D721Med (cell line): ENCODE measurements at places on chromosomes 16 and 17.
A peak's percentile ranks its signal among the peaks of the same experiment; 100 is the strongest.

DNA sequence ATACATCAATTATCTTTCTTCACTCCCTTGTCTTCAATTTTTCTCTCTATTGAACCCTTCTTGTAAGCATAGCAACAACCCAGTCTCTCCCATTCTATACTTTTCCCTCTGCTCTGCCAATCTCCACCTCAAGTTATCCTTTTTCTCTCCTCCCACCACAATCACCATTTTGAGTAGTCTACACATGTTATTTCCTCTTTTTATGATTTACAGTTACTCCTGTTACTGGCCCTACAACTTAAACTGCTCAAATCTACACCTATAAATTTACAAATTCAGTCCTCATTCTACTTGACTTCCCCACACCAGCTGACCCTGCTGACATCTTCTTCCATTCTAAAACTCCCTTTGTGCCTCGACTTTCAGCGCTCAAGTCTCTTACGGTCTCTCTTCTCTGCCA lies 84.6 kb downstream of the SPAG9 start:
- no peak for DNase-seq

DNA sequence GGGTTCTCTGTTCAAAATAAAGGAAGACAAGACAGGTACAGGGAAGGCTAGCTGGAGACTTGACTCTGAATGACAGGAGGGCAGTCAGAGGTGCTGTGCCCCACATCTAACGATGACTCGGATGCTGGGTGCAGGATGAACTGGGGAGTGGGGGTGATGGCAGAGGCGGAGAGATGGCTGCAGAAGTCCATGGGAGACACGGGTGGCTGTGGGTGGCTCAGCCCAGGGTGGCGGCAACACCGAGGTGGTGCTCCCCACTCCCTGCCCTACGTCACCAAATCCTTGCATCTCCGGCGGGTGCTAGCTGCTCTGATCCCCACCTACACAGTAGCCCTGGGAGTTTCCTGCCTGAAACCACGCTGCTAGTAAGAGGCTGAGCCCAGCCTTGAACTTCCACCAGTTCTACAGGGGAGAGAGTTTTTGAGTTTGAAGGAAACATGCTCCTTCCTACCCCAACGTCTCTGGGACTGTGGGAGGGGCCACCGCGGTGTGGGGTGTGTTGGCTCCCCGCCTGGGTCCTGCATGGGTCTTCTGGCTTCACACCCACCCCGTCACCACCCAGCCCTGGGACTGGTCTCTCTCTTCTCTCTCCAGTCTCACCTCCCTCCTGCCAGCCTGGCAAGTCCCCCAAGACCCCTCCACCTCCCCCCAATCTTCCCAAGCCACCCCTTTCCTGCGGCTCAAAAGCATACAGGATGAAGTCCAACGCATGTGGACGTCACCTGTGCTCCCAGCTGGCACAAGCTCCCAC lies 4.5 kb downstream of the GSG1L start:
- no peak for DNase-seq

DNA sequence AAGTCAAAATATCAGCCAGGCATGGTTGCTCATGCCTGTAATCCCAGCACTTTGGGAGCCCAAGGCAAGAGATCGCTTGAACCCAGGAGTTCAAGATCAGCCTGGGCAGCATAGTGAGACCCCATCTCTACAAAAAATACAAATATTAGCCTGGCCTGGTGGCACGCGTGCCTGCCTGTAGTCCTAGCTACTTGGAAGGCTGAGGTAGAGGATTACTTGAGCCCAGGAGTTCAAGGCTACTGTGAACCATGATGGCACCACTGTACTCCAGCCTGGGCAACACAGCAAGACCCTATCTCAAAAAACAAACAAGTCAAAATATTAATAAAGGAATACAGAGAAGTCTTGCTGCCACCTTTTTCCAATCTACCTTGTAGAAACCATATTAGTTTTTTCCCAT lies 4.2 kb downstream of the ZNF689 start:
- no peak for DNase-seq

DNA sequence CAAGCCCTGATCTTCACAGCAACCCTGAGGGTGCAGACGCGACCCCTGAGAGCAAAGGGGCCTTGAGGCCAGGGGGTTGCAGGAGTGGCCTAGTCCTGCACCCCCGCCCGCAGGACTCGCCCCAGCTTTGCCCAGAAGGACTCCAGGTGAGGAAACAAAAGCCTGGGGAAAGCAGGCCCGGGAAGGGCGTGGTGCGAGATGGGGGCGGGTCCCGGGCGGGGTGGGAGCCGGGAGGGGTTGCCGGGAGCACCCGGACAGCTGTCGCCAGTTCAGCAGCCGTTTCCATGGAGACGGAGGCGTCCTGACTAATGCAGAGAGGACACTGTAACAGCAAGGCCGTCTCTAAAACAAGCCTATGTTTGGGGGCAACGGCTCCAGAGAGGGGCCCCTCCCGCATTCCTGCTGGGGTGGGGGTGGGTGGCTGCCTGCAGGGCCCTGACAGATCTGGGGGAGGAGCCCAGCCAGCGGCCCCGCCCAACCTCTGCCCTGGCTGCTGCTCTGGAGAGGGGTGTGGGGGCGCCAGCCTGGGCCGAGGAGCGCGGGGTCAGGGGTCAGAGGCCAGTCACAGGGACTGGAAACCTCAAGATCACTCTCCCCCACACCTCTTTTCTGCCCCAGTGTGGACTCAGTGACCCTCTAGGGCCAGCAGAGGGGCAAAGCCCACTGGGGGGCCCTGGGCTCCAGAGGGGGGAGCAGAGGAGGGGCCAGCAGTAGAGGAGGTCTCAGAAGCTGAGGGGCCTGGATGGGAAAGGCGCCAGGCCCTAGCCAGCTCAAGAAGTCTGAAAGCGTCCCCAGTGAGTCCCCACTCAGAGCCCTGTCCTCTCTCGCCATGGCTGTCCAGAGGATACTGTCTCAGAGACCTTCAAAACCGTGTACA lies 3.1 kb upstream of the TPPP3 start:
- DNase-seq, result peak; percentile 55

- DNase-seq, result no peak
Observed at GRCh38 chr17:28008513-28008912, 34.0 kb upstream of the NLK start.

DNA sequence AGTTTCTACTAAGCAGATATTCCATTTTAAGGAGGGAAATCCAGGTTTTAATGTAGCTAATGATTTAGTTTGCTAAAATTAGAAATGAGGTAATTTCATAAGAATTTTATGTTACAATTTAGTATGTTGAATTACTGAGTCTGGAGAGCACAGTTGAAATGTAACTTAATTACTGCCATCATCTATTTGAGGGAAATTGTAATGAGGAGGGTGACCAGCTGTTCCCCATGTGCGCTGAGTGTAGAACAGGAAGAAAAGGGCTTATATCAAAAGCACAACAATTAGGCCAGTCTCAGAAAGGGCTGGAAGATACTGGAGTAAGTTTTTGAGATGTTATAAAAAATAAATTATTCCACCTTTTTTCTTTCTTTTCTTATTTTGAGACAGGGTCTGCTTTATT lies 735.1 kb upstream of the GOT2 start:
- no peak for DNase-seq

DNA sequence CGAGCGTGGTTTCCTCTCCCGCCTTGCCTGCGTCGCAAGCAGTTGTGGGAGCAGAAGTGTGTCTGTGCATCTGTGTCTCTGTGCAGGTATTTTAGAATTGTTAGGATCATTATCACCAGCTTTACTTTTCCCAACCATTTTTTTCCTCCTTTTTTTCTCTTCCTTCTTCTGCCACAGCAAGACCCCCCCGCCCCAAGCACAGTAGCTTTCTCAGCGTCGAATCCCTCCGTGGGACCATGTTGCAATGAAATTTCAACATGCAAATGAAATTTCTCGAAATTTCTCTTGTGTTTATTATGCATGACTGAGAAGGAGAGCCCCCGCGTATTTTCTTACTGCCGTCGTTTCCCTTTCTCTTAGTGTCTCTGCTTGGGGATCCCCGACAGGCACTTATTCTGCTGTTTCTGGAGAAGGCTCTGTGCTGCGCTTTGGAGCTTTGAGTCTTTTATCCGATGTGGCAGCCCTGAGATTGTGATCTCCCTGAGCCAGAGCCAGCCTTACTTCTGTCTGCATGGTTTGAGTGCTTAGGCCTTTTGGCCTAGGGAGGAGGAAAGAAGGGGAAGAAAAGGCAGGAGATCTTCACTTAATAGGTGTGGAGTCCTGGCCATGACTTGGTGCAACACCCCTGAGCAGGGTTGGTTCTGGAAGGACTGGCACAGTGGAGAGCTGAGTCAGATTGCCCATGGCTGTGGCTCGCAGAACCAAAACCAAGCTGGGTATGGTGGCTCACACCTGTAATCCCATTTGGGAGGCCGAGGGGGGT lies 5.0 kb downstream of the ARMC7 start:
- DNase-seq, result no peak

DNA sequence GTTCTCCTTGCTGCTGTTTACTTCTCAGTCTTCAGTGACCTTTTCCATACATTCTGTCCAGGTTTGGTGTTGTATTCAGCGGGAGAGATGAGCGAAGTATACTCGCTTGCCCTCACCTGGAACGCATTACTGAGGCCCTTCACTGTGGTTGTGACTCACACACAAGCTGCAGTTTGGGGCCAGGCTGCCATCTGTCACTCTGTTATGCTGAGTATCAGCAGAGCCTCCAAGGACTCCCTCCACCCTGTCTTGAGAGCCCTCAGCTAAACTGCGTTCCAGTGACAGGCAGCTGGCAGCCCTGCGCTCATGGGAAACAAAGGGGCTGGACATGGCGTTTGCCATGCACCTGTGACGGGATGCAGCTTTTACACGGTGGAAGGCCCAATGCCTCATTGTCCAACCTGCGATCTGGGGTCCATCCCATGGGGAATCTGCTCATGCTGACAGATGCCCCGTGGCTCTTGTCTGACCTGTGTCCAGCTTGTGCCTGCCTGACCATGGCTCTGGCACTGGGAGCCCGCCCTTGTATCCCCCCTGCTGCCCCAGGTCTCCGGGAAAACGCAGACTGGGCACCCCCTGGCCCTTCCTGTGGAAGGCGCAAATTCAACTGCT lies 6.5 kb upstream of the ZNF778 start:
- no peak for DNase-seq

DNA sequence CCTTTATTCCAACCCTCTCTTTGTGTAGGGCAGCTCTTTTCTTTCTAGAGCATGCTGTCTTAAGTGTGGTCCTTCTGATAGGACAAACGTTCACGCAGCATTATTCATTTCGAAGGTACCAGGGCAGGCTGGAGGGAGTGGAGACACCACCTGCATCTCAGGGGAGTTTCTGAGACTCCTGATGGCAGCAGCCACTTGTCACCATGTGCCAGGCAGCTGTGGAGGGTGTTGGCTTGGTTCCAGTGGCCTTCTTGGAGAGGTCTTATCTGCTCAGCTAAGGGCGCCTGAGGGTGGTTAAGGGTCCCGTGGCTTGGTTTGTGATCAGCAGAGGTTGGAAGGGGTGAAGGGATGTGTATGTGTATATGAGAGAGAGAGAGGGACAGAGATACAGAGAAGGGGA lies 257.1 kb upstream of the EEF2KMT start:
- DNase-seq, result no peak
